Pancreas (tissue), 10 donors: ENCODE measurements at places on chromosomes 5 and 9. TPM values are rescaled to one million over a fixed set of nuclear protein-coding genes. Genes with fewer than 3 reads are reported as not detected.

Gene SPINK13
- not detected for total RNA-seq

Gene ZCCHC7
- total RNA-seq: 16.5 TPM

Gene IFNA2
- total RNA-seq: not detected

Gene FGFR4
- 24.3 TPM for total RNA-seq

Gene TOMM5
- 31.4 TPM for total RNA-seq

Gene GIN1
- 3.1 TPM for total RNA-seq

Gene ATP6V1G1
- total RNA-seq: 19.7 TPM

Gene NUTM2G
- not detected for total RNA-seq

GRCh38 chr5:168916852-168917251, 337.7 kb upstream of the PANK3 start:
- DNase-seq: no peak
- H3K27me3 ChIP-seq: no peaks in the 10 kb centered on the region
- peaks cover 5% of the 10 kb centered on the region for H3K4me1 ChIP-seq
- H3K4me3 ChIP-seq: no peak overlapping the region
- H3K36me3 ChIP-seq: no peaks in the 10 kb centered on the region

DNA sequence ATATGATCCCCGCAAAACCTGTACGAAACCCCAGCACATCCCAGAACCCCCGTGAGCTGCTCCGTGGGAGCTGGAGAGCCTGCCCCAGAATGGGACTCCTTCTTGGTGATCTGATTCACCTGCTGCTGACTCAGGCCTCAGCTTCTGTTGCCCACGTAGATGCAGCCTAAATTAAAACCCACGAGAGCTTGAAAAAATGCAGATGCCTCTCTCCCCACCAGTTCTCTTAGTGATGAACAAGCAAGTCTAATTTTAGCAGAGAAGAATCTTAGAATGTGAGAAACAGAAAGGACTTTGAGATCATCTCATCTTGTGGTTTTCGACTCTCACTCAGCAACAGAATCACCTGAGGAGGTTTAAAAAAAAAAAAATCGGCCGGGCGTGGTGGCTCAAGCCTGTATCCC, 57.6 kb downstream of the TMOD1 start:
- H3K4me3 ChIP-seq: no peak overlapping the region
- no peak overlapping the region for H3K27ac ChIP-seq
- DNase-seq: no peak
- no peaks in the 10 kb centered on the region for H3K36me3 ChIP-seq

GRCh38 chr5:41722359-41722950, 147.8 kb downstream of the OXCT1 start:
- no peak for DNase-seq
- H3K4me3 ChIP-seq: no peak overlapping the region
- H3K36me3 ChIP-seq: no peaks in the 10 kb centered on the region
- H3K27me3 ChIP-seq: no peaks in the 10 kb centered on the region
- H3K27ac ChIP-seq: no peak overlapping the region
- H3K4me1 ChIP-seq: no peaks in the 10 kb centered on the region

DNA sequence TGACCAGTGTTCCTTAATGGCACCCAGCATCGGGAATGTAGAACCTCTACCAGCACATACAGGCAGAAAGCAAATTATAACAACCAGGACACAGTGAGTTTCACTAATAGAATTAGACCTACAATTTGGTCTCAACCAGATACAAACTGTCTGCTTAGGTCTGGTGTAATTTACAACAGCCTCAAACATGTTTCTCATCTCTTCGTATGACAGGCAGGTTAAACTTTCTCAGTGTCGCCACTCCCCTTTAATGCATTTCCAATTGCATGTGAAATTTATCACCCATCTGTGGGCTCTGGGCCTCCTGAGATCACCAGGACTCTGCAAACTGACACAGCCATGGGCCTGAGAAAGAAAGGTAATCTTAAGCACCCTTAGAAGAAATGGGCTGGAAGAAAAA, 218.7 kb downstream of the DCP2 start:
- H3K27ac ChIP-seq: no peak overlapping the region
- H3K27me3 ChIP-seq: no peaks in the 10 kb centered on the region
- no peaks in the 10 kb centered on the region for H3K36me3 ChIP-seq
- H3K4me3 ChIP-seq: no peak overlapping the region
- no peak for DNase-seq
- H3K4me1 ChIP-seq: no peaks in the 10 kb centered on the region

DNA sequence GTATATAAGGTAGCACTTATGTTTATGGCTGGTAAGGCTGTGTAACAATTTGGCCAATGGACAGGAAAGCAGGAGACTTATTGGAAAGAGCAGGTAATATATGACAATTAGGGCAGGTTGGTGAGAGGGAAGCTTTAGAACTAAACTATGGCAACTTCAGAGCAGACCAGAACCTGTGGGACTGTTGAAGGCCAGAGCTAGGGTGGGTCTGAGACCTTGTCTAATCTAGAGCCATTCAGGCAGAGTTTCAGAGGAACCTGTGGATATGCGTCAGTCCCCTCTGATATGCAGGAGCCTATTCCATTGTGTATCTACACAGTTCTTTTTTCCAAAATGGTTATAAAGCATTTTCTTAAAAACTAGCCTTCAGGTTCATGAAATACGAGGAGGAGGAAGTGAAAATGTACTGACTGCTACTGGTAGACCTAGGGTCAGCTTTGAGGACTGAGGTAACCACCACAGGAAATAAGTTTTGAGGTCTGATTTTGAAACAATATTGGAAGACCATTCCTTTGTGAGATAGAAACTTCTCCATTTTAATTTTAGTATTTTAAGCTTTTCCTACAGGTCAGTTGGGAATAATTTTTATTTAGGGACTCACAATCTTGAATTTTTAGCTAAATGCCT, 37.6 kb downstream of the ELL2 start:
- no peaks in the 10 kb centered on the region for H3K36me3 ChIP-seq
- H3K4me3 ChIP-seq: no peak overlapping the region
- H3K4me1 ChIP-seq: peaks cover 34% of the 10 kb centered on the region
- peak overlapping the region; percentile 46 for H3K27ac ChIP-seq
- no peaks in the 10 kb centered on the region for H3K27me3 ChIP-seq

GRCh38 chr9:136075134-136075841, 19.8 kb downstream of the NACC2 start:
- no peak overlapping the region for H3K4me3 ChIP-seq
- H3K27me3 ChIP-seq: no peaks in the 10 kb centered on the region
- H3K36me3 ChIP-seq: no peaks in the 10 kb centered on the region
- no peaks in the 10 kb centered on the region for H3K4me1 ChIP-seq
- H3K27ac ChIP-seq: no peak overlapping the region

- no peak for DNase-seq
- peaks cover 17% of the 10 kb centered on the region for H3K4me1 ChIP-seq
- H3K27me3 ChIP-seq: no peaks in the 10 kb centered on the region
- H3K36me3 ChIP-seq: no peaks in the 10 kb centered on the region
Observed at GRCh38 chr9:109033941-109034700, 20.8 kb upstream of the CTNNAL1 start.

DNA sequence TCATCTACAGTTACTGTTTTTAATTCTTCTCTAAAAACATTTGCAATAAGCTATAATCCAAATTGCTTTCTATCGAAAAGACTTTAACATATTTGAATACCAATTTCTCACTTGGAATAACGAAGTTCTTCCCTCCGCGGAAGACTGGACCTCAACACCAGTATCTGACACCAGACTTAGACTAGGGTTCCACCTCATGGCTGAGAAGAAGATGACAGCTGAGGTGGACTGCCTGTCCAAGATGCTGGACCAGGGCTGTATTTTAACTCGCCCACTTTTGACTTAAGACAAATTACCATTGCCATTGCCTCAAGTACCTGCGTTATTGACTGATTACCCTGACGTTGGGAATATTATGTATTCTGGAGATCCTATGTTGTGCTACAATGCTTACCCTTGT, 34.1 kb downstream of the ZMAT2 start:
- DNase-seq: no peak
- H3K36me3 ChIP-seq: no peaks in the 10 kb centered on the region
- no peak overlapping the region for H3K27ac ChIP-seq
- no peaks in the 10 kb centered on the region for H3K27me3 ChIP-seq

DNA sequence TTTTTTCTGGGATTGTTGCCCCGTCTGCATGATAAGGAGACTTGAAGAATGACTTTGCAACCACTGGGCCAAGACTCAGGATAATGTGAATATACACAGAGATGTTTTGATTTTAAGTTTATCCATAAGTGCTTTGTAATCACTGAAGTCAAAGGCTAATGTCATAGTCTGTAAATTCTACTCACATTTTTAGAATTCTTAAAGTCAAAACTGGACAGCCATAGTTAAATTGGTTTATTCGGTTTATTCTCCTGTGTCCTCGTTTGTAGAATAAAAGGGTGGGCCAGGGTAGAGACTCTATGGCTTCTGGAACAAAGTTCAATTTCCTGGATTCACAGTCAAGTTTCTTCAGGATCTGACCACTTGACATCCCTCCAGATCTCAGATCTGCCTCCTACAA, 327.7 kb upstream of the TNC start:
- no peaks in the 10 kb centered on the region for H3K27me3 ChIP-seq
- H3K4me3 ChIP-seq: no peak overlapping the region

DNA sequence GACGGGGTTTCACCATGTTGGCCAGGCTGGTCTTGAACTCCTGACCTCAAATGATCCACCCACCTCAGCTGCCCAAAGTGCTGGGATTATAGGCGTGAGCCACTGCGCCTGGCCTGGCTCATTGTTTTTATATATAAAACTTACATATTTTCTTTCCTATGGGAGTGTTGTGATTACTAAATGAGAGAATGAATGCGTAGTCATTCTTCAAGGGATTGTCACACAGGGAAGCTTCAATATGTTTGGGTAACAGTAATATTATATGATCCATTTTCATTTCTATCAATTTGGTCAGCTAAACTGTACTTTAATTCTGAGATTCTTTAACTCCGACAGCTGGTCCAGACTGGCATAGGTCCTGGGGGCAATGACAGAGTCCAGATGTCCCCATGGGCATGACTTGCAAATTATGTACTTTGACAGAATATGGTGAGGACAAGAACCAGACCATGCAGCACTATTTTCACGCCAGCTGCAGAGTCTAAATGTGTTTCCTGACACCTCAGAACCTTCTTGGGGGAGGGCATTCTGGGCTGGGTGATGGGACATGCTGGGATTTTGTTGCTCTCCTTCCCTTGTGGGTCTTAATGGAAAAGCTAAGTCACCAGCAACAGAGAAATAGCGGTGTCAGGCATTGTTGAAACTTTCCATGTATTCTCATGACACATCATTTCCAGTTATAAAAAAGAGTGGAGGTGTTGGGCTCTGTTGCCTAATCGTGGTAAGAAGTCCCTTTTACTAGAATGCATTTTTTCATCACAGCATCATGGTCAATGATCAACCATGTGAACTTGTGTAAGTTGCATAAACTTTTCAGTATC, 40.9 kb upstream of the TNC start:
- no peak overlapping the region for H3K27ac ChIP-seq
- no peaks in the 10 kb centered on the region for H3K36me3 ChIP-seq
- no peaks in the 10 kb centered on the region for H3K4me1 ChIP-seq
- H3K4me3 ChIP-seq: no peak overlapping the region

- H3K27ac ChIP-seq: no peak overlapping the region
- no peaks in the 10 kb centered on the region for H3K36me3 ChIP-seq
- no peaks in the 10 kb centered on the region for H3K4me1 ChIP-seq
- no peak for DNase-seq
Observed at GRCh38 chr5:171701100-171701541, 84.5 kb upstream of the SMIM23 start.

DNA sequence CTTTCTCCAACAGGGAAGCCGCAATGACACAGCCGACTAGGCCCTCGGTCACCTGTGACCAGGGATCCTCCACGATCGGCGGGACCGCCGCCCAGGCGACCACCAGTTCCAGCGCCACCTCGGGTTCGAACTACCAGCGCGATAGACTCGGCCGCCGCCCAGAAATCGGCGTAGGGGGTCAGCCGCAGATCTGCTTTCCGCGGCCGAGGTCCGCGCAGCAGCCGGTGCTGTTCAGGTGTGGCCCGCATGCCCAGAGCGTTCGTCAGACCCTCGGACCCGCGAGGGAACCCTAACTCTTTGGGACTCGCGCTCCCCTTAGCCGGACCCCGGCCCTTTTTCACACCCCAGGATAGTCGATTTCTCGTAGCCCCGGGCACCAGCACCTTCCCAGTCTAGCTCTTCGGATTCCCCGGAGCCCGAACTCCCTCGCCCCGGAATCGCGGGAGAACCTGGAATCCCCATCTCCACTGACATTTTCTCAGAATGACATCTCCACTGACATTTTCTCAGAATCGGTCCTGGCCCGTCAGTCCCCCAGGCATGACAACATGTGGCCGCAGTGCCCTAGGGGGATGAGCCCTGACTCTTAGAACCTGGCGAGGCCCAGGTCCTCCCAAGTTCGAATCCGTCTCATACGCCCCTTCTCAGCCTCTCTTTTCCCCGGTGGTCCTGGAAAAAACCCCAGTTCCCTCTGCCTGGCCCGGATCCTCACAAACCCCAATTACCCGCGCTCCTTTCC, 428 bp downstream of the C5orf52 start:
- H3K27ac ChIP-seq: no peak overlapping the region
- H3K36me3 ChIP-seq: no peaks in the 10 kb centered on the region
- no peaks in the 10 kb centered on the region for H3K4me1 ChIP-seq
- DNase-seq: no peak

GRCh38 chr5:149712439-149713147, 17.5 kb upstream of the PPARGC1B start:
- no peak for DNase-seq
- H3K27ac ChIP-seq: no peak overlapping the region
- H3K4me3 ChIP-seq: no peak overlapping the region
- H3K4me1 ChIP-seq: no peaks in the 10 kb centered on the region
- no peaks in the 10 kb centered on the region for H3K27me3 ChIP-seq

DNA sequence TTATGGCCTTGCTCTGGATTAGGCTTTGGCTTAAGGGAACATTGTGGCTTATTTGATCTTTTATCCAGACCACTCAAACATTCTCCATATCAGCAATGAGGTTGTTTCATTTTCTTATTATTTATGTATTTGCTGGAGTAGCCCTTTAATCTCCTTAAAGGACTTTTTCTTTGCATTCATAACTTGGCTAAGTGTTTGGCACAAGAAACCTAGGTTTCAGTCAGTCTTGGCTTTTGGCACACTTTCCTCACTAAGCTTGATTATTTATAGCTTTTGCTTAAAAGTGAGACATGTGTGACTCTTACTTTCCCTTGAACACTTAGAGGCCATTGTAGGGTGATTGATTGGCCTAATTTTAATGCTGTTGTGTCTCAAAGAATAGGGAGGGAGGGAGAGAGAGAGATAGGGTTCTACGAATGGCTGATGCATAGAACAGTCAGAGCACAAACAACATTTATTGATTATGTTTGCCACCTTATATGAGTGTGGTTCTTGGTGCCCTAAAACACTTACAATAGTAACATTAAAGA, 2265.3 kb upstream of the C9orf72 start:
- DNase-seq: no peak
- no peaks in the 10 kb centered on the region for H3K4me1 ChIP-seq
- H3K27me3 ChIP-seq: no peaks in the 10 kb centered on the region

GRCh38 chr5:61264273-61264661, 67.8 kb upstream of the ZSWIM6 start:
- DNase-seq: no peak
- no peaks in the 10 kb centered on the region for H3K36me3 ChIP-seq
- no peak overlapping the region for H3K4me3 ChIP-seq
- H3K4me1 ChIP-seq: peaks cover 7% of the 10 kb centered on the region
- no peak overlapping the region for H3K27ac ChIP-seq
- H3K27me3 ChIP-seq: no peaks in the 10 kb centered on the region
